Placental pericyte (primary cell): ENCODE measurements at places on chromosomes 1 and 21. TPM values are rescaled to one million over a fixed set of nuclear protein-coding genes. Genes with fewer than 3 reads are reported as not detected.

LMX1A gene
- total RNA-seq = not detected in 2 replicates

KCNAB2 gene
- 3.1 and 3.6 TPM in 2 replicates for total RNA-seq

TCEA3 gene
- total RNA-seq = 6.4 and 25.4 TPM in 2 replicates

LCE2B gene
- not detected in 2 replicates for total RNA-seq

GPR52 gene
- total RNA-seq = 1.3 and 3.1 TPM in 2 replicates

AMY2A gene
- total RNA-seq = not detected in 2 replicates

MPL gene
- 0.86 TPM in 1 of 2 replicates, not detected in the other for total RNA-seq

SAMSN1 gene
- total RNA-seq = 0.14 TPM in 1 of 2 replicates, not detected in the other

LAD1 gene
- 0.14 TPM in 1 of 2 replicates, not detected in the other for total RNA-seq

OR2AK2 gene
- not detected in 2 replicates for total RNA-seq

FMO1 gene
- total RNA-seq = not detected in 2 replicates

MINDY1 gene
- total RNA-seq = 5.9 and 9.2 TPM in 2 replicates

ZNF124 gene
- 30.4 and 32.4 TPM in 2 replicates for total RNA-seq
